ENCODE measurements at places on chromosomes 7 and 10.

DNA sequence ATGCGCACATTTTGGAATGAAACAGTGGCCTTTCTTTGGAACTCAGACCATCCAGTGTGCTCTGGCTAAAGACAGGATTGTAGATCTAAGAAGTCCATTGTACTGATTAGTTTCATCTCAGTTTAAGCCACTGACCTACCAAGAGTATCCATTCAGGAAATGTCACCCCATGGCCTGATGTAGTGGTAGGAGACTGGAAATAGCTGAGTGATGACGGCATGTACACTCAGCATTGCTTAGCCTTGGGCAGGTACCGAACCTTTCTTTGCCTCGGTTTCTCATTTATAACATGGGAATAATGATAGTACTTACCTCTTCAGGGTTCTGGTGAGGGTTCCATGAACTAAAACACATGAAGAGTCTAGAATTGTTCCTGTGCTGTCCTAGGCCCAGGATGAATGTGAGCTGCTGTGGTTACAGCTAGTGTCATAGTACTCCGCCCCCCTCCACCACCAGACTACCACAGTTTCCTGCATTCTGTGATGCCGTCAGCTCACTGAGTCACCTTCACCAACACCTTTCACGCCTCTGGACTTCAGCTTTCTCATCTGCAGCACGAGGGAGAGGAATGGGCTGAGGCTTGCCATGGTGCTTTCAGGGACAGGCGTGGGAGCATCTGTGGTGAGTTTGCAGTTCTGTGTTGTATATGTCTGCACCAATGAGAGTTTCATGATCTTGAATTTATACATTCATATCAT, 484.0 kb upstream of the GALNT17 start:
- peak; percentile 69 for DNase-seq

GRCh38 chr7:22607180-22607579, 107.2 kb upstream of the STEAP1B start:
- no peak for DNase-seq

DNA sequence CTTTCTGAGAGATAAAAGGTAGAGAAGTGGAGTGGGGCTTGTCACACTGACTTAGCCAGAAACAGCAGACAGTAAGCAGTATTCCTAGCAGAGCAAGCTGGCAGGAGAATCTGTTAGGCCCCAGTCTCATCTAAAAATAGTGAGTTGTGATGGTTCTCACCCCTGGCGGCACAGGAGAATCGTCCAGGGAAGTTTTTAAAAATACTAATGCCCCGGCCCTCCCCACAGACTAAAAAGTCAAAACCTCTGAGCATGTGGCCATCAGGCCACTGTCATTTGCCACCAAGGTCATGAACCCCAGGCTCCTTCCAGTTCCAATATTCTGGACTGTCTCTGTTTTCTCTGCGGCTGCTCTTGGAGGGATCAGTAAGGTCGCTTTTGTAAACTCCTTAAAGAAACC, 34.0 kb downstream of the LYZL1 start:
- DNase-seq, result no peak

GRCh38 chr10:31490858-31491504, 172.0 kb downstream of the ZEB1 start:
- no peak for DNase-seq

DNA sequence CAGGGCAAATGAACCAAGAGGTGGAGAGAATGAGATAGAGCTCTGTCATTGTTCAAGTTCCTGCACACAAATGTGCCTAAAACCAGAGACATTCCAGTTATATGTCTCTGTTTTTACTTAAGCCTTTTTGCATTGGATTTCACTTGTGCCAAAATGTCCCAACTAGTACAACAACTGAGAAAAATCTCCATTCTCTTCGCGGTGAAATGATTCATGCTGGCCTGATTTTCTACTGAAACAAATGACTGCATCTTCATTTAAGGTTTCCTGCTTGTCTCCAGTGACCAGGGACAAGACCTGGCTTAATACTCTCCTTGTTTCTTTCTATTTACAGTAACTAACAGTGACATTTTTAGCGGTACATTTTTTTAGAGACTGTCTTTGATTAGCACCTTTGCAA, 714.9 kb downstream of the KCNMA1 start:
- no peak for DNase-seq

DNA sequence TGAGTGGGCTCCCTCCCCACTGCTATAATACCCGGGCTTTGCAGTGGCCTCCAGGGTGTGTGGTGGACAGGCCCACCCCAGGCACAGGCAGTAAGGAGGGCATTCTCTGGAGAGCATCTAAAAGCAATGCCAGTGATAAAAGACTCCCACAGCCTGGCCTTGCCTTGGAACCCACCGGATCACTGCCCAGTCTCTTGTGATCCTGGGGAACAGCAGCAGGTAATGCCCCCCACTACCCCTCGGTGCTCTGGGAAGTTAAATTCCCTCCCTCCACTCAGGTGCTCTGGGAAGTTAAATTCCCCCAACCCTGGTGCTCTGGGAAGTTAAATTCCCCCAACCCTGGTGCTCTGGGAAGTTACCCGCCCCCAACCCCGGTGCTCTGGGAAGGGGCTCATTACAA, 565.2 kb downstream of the TCERG1L start:
- DNase-seq, result no peak

DNA sequence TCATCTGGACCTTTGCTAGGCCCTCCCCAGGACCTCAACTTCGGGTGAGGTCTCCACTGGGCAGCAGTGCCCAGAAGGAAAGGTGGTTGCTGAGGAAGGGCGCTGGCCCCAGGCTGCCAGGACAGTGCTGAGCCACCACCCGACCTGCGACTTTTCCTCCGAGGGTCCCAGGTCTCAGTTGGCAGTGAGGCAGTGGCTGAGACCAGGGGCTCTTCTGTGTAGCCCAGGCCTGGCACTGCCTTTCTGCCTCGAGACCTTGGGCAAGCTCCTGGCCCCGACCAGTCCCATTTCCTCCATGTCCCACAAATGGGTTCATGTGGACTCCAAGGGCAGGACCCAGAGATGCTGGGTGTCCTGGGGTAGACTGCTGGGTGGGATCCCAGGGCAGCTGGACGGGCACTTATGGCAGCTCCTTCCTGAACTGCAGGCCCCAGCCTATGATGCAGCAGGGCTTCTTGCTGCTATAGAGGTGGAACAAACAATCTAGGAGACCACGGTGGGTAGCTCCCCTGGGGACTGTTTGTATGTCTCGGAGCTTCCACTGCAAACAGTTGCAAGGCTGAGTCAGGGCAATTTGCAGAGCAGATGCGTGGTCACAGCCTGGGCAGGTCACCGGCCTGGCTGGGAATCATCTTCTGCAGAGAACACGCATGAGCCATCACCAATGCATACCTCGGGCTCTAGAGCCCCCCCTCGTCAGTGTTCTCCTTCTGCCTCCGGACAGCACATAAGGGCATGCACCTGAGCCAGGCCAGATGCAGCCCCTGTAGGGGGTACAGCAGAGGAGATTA, 17.9 kb upstream of the LRRC18 start:
- DNase-seq, result no peak

DNA sequence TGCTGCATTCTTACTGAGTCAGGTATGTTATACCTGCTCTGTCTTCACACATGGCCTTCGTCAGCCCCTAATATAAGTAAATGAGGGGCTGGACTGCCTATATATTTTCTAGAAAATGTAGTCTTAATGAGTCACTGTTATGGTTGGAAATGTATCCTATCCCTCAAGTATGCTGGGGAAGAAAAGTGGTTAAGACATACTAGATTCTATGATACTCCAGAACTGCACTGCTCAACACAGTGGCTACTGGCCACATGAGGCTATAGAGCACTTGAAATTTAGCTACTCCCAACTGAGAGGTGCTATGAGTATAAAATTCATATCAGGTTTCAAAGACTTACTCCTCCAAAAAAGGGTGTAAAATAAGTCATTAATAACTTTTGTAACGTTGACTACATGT, 104.3 kb upstream of the STEAP1B start:
- DNase-seq, result no peak

GRCh38 chr10:112137154-112137987, 46.2 kb downstream of the GPAM start:
- peak; percentile 83 for DNase-seq

GRCh38 chr7:103660455-103661371, 214.7 kb upstream of the SLC26A5 start:
- DNase-seq, result no peak

DNA sequence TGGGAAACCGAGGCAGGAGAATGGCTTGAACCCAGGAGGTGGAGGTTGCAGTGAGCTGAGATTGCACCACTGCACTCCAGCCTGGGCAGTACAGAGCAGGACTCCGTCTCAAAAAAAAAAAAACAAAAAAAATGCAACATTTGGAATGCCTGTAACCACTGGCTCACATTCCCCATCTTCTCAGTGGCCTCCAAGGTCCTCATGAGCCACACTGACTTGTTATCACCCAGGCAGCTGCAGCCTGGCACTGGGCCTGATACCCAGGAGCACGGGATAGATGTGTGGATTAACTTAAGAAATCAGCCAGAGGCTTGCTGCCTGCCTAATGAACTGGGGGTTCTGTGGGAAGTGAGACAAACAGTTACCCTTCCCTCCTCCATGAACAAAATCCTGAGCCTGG, 23.0 kb downstream of the JCAD start:
- no peak for DNase-seq

DNA sequence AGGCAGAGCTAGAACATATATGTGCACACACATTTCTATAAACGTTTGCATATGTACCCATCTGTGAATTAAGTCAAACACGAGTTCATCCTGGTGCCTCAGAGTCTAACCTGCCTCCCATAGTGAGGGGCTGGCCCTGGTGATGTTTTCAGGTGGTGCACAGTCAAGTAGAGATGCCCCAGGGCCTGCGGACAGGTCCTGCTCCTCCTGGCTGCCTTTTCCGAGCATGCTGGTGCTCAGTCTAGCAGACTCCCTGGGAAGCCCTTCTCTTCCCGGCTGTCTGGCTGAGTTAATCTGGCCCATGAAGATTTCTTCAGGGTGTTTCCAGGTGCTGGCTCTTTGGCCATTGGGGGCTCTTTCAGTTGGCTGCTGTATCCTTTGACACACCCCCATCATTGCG, 14.3 kb downstream of the ADCY1 start:
- no peak for DNase-seq

DNA sequence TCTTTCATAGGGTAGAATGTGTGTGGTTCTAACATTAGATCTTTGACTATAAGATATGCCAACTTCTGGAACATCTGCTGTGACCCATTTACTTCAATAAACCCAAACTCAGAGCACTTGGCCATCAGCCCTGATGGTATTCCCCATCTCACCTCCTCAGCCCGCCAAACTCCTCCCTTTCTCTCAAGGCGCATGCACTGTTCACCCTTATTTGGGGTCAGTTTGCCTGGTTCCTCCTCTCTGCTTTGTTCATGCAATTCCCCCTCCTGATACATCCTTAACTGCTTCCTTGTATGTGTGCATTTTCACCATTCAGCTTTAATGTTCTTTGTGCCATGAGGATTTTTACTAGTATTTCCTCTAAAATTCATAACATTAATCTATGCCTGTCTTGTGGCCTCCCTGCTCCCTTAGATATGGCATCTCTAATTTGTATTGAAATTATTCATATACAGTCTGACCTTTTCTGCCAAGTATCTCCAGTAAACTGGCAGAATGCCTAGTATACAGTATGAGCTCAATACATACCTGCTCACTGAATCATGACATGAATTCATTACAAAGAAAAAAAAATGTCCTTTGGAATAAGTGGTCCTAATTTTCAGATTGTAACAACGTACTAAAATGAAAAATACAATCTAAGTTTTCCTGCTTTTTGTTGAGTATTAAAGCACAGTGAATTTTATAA, 336.8 kb upstream of the IGFBP3 start:
- DNase-seq, result no peak

DNA sequence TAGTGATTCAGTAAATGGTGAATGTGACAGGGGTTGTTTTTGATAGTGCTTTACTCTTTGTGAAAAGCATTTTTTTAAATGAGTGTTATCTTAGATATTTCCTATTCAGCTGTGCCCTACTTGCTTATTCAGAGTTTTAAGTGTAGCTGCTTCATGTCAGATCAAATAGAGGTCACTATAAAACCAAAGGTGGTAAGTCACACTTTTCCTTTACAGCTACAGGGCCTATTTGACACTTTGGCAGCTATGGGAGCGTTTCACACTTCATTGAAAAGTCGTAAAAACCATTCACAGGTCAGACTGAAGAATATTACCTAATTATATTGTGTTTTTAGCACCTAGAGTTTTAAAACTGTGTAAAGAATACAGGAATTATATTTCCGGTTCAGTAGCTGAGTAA, 67.3 kb downstream of the ANKIB1 start:
- DNase-seq, result no peak

DNA sequence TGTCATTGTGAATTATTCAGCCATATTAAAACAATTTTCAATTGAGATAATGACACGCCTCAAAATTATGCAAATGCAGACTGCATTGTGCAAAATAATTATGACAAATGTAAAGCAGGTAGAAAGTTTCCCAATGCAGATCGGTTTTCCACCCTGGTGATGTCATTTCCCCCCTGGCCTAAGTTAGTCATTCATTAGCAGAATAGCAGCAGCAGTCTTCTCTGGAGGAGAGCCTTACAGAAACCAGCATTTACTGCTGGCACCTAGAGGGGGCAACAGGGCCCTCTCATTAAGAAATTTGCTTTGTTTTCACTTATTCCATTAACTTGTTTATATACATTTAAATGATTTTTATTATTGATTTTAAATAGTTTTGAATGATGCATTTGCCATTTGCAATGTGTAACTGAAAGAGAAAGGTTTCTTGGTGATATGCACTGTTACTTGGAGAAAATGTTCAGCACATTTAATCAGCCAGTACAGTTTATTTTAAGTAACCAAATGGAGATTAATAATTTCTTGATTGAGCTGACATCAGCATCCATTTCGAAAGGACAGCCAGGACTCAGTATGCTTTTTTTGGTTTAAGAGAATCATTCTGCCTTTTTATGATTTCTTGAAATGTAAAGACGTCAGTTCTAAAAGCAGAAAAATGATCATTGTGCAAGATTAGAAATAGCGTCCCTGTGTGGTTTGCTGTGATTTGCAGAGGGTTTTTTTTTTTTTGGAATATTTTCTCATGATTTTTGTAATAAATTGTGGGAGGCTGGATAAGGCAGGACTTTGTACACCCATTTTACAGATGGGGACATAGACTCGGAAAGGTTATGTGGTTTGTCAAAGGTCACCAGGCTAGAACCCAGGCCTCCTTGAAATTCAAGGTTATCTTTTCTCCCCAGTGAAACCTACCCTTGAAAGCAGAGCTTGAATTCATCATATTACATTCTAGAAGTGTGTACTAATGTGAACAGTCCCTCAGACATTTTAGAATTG, 3.5 kb downstream of the ARID5B start:
- peak; percentile 61 for DNase-seq

- DNase-seq, result peak; percentile 38
These were observed 23.9 kb upstream of the CALD1 start for GRCh38 chr7:134755422-134756022.

GRCh38 chr10:79150444-79150754, 81.6 kb downstream of the ZMIZ1 start:
- no peak for DNase-seq

GRCh38 chr7:44565097-44565794, 8.5 kb downstream of the DDX56 start:
- peak; percentile 59 for DNase-seq

DNA sequence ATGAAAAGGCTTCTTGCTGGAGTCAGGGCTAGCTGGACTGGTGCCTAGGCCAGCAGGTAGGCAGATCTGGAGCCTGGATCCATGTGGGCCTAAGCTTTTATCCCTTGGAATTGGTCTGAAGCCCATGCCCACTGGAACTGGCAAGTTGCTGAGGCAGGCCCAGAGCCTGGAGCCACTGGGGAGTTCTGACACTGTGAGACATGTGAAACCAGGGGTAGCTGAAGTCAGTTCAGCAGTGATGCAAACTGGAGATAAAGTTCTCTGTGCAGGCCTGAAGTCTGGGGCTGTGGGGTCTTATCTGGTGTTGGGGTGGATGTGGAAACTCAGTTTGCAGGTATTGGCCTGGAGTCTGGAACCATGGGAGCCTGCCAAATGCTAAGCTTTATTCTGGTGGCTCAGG, 9.7 kb upstream of the THSD7A start:
- DNase-seq, result no peak
